ENCODE measurements at places on chromosomes 4 and X.
A peak's percentile ranks its signal among the peaks of the same experiment; 100 is the strongest.

GRCh38 chr4:74157154-74157553 is 764 bp upstream of the MTHFD2L start:
- DNase-seq: no peak

DNA sequence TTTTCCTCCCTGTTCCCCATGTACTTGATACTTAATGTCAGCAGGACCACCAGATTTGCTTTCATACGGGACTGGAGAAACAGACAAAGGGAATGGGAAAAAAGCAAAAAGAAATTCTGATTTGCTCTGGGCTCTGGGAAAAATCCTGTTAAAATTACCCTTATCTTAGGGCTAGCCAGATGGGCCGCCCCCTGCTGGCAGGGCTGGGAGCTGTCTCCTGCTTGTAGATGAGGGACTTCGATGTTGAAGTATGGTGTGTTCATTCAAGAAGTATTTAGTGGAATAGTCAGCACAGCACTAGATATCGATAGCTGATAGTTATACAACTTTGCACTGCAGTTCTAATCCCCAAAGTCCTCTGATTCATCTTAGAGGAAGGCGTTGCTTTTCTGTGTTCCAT is 45.8 kb downstream of the BCORL1 start:
- DNase-seq: peak; percentile 18

- no peak for DNase-seq
Measured at GRCh38 chrX:75968293-75968692, 183.2 kb upstream of the MAGEE2 start.

- DNase-seq: no peak
Measured at GRCh38 chr4:57494821-57495220, 384.6 kb upstream of the IGFBP7 start.

DNA sequence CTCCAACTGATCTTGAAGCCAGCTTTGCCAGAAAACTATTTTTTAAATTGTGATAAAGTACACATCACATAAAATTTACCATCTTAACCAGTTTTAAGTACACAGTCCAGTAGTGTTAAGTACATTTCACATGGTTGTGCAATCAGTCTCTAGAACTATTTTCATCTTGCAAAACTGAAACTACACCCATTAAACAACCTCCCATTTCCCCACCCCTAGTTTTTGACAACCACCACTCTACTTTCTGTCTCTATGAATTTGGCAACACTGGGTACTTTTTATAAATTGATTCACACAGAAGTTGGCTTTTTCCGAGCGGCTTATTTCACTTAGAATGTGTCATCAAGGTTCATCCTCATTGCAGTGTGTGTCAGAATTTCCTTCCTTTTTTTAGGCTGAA is 31.0 kb downstream of the TRPC5 start:
- no peak for DNase-seq

DNA sequence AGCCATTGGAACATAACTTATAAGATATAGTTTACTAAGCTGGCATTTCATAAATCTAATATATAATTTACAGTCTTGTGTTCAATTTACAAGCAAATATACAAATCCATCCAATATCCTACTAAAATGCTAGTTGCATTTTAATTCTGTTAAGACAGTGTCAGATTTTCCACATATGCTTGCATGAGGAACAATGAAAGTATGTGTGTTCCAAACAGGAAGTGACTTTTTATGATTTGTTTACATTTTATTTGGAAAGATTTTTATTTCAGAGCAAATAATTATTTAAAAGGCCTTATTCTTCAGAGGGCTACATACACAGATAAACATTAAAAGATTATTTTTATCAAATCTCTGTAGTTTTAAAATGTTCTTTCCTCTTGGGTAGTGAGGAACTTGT is 130.1 kb downstream of the KLHL34 start:
- no peak for DNase-seq
